ENCODE measurements at places on chromosomes 1 and 21.
A peak's percentile ranks its signal among the peaks of the same experiment; 100 is the strongest.

GRCh38 chr21:34200288-34200905, 127.0 kb downstream of the MRPS6 start:
- DNase-seq, result no peak

GRCh38 chr1:9714257-9714718, 62.8 kb downstream of the PIK3CD start:
- no peak for DNase-seq

DNA sequence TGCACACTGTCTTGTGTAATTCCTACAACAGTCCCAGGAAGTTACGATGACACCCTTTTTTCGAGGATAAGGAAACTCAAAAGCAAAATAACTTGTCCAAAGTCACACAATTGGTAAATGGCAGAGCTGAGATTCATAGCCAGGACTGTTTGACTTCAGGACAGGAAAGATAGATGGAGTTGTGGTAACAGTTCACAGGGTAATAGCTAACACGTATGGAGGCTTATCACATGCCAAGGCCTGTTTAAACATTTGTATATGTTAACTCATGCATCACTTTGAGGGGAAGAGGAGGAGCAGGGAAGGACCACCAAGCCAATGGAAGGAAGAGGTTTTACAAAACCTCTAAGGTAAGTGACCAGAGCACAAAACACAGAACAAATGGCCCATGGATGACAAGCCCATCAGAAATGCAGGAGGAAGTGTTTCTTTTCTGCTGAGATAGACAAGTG, 2.8 kb downstream of the DHCR24 start:
- DNase-seq, result no peak

- DNase-seq, result no peak
Measured at GRCh38 chr1:56255516-56256152, 323.7 kb downstream of the PLPP3 start.

- no peak for DNase-seq
Measured at GRCh38 chr1:96416701-96417444, 304.7 kb upstream of the PTBP2 start.

DNA sequence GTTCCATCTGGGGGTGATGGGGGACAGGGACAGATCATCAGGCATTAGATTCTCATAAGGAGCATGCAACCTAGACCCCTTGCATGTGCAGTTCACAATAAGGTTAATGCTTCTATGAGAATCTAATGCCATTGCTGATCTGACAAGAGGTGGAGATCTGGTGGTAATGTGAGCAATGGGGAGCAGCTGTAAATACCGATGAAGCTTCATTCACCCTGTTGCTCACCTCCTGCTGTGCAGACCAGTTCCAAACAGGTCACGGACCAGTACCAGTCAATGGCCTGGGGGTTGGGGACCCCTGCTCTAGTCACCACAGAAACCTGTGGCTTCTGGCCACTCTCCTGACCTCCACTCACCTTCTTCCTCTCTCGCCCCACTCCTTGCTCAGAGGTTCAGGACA, 229.9 kb downstream of the PTPRU start:
- DNase-seq, result no peak

GRCh38 chr21:39422527-39423241, 22.9 kb downstream of the LCA5L start:
- DNase-seq, result no peak

DNA sequence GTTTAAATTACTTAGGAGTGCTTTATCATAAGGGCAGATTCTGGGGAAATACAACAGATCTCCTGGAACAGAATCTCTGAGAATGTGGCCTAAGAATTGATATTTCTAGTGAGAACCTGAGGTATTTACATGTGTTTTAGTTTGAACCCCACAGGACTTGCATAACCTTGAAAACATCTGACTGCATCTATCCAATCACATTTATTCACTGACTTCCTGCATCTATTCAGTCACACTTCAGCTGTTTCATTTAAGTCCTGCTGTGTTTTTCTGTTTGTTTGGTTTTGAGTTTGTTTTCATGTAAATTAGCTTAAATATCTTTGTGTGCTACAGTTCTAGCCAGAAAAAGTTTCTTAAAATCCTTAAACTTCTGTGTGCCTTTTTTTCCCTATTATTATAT, 1260.7 kb downstream of the PLA2G4A start:
- no peak for DNase-seq

DNA sequence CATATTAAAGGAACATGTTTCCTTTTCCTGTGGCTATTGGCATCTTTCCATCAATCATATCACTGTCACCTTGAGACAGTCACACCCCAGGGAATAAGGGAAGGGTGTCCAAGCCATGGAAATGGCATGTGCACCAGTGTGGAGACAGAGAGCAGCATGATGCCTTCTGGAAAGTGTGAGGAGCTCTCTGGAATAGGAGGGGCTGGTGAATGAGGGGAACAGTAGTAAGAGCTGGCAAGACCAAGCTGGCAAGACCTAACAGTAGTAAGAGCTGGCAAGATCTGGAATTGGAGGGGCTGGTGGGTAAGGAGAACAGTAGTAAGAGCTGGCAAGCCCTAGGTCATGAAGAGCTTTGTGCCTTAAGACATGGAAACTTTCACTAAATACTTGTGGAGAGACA, 186.7 kb downstream of the C1orf94 start:
- no peak for DNase-seq

- DNase-seq, result no peak
Measured at GRCh38 chr1:205449750-205450443, 5.9 kb downstream of the BLACAT1 start.

GRCh38 chr1:44860331-44860730, 17.3 kb upstream of the PTCH2 start:
- DNase-seq, result no peak

- no peak for DNase-seq
Measured at GRCh38 chr1:228494970-228495853, 8.0 kb downstream of the RNF187 start.

GRCh38 chr1:11929849-11930248, 3.6 kb upstream of the KIAA2013 start:
- no peak for DNase-seq

- no peak for DNase-seq
Measured at GRCh38 chr1:26545969-26546323, 16.4 kb downstream of the RPS6KA1 start.

DNA sequence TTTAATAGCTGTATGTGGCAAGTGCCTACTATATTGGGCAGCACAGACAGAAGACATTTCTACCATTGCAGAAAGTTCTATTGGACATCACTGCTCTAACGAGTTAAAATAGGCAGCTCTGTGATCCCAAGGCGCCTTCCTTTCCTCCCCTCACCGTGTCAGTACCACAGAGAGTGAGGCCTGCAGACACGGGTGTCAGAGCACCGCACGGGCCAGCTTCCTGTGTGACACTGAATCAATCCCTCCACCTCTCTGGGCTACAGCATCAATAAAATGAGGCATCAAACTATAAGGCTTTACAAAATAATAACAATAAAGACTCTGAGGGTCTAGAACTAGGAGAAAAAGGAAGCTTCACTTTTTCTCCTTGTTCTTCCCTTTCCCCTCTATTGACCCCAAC, 246.7 kb downstream of the FOXD2 start:
- no peak for DNase-seq

GRCh38 chr1:66505671-66506392, 28.1 kb upstream of the SGIP1 start:
- no peak for DNase-seq

- no peak for DNase-seq
Measured at GRCh38 chr21:32712641-32713040, 15.2 kb downstream of the SYNJ1 start.

GRCh38 chr1:42880384-42880783, 34.0 kb downstream of the ZNF691 start:
- no peak for DNase-seq

GRCh38 chr1:226485192-226485591, 63.4 kb upstream of the STUM start:
- no peak for DNase-seq

DNA sequence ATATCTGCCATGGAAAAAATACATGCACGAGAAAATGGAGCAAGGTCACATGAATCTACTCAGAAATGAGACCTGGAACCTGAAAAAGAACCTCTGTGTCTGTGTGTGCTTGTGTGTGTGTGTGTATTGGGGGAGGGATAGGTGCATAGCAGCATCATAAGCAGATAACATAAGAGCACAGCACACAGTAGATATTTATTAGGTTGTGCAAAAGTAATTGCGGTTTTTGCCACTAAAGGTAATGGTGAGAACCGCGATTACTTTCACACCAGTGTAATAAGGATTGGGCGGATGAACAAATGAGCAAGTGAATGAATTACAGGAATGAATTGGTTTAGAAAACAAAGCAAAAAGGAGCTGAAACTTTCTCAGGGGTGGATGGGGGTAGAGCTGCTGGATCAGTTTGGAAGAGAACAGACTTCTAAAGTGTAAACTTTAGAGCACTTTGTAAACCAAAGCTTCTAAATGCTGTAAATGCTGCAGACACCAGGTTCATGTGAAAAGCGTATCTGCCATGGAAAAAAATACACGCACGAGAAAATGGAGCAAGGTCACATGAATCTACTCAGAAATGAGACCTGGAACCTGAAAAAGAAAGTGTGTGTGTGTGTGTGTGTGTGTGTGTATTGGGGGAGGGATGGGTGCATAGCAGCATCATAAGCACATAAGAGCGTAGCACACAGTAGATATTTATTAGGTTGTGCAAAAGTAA, 156.9 kb downstream of the TOMM20 start:
- DNase-seq, result no peak

DNA sequence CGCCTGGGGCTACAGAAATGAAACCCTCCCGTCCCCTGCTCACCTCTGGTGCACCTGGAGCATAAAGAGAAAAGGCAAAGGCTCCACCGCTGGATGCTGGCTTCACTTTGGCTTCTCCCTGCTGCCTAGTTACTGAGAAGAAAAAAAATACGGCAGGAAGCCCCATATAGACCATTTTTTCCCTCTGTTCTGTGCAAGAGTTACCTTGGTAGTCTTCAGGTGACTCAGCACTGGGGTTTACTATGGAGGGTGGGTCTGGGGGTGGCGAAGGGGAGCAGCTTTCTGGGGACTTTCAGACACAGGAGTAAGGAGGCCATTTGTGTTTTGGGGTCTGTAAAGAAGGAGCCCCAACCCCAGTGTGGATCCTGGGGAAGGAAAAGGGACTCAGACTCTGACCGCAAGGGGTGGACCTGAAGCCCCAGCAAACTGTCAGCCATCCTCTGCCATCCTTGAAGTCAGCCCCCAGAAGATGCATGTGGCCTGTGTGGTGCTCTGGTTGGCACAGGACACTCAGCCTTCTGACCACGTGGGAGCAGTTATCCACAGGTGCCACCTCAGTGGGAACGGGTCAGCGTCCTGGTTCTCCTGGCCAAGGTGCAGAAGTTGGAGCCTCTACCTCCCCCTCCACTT, 25.9 kb upstream of the EPS8L3 start:
- no peak for DNase-seq

DNA sequence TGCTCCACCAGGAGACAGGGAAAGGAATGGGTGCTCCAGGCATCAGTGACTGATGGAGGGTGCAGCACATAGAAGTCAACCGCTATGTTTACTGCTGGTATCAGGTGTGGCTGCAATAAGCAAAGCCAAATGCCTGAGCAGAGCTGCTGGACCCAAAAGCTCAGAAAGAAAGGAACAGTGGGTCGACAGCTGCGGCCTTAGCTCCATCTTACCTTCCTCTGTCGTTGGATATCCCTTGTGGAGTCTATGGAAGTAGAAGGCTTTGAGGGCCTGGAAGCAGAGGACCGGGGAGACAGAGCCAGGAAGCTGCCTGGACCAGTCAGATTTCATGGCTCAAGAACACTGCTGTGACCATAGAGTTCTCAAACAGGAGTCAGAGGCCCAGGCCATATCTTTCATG, 45.3 kb downstream of the RIMS3 start:
- no peak for DNase-seq

DNA sequence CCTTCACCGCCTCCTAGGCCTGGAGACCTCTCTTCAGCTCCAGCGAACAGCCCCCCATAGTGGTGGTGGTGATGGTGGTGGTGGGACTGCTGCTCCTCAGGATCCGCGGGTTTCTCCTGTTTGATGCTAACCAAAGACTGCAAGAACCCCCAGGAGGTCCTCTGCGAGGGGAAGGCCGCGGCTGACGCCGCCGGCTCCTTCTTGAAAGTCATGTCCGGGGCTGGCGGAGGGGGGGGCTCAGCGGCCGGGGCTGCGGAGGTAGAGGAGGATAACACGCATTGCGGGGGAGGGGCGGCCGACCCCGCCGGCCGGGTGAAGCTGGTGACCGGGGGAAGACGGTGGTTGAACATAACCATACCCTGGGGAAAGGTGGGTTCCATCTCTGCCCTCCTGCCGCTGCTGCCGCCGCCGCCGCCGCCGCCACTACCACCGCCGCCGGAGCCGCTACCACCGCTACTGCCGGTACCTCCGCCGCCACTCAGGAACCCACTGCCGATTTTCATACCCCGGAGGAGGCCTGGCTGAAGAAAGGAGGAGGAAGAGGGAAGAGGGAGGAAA, 554 bp downstream of the ZNF281 start:
- DNase-seq, result peak; percentile 14

GRCh38 chr1:61445269-61445825, 279.6 kb downstream of the TM2D1 start:
- no peak for DNase-seq

GRCh38 chr1:224666913-224667312, 50.8 kb downstream of the CNIH3 start:
- DNase-seq, result no peak

DNA sequence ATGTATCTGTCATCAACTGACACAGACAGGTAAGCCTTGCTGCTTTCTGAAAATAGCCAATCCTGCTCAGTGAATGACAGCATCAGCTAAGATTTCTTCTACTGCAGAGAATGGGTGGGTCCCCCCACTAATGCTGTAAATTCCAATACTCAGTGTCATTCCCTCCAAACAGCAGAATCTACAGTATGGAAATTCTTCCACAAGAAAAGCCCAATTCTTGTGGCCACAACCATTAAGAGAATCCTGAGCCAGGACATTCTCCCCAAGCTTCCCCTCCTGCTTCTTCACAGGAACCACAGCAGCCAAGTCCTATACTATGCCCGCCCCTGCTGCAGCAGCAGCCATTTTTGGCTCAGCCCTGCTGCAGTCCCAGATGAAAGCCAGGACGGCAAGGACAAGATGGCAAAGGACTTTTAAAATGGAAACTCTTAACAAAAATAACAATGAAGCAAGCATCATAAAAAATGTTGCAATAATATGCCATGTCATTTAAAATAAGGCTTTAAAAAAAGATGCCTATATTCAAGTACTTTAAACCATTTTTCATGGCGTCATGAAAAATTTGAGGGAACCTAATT, 26.8 kb downstream of the EIF4G3 start:
- no peak for DNase-seq
